ENCODE measurements at places on chromosomes 1 and 21.

DNA sequence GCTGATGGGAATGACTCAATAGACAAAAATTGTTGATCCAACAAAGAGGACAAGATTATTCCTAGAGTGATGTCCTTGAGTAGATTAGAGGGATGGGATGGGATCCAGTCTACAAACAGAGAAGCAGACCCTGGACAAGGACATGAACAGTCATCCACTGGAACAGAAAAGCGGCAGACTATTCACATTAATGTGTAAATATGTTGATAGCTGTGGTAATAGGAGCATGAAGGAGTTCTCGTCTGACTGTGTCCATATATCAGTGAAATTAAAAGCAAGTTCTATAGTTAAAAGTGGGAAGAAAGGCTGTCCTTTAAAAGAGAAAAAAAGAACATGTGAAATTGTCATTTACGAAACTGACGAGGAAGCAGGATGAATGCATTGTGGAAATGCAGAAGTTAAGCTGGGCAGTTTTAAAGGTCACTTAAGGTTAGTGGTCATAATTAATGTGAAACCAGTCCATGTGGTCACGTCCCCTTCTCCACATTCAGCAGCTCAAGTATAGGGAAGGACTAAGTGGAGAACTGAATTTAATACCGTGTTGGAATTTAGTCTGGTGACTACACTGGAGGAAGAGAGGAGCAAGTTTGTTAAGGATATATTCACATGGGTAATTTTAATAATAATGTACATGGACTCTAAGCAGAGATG lies 62.1 kb downstream of the PIK3R3 start:
- no peak for DNase-seq

DNA sequence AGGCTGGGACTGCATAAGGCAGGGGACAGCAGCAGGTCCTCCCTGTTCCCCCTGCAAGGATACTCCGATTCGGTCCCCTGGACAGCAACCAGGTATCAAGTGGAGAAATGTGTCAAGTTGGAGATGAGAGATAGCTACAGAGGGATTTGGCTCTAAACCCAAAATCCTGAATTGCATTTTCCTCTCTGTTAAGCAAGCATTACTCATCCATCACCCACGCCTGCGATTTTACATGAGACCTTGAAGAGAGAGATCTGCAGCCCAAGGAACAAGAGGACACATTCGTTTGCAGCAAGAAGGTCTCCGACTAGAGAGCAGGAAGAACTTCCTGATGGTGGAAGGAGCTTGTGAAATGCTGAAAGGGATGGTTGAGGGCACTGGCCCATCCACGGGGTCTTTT lies 21.9 kb downstream of the SYT2 start:
- DNase-seq = no peak

GRCh38 chr1:116949213-116949985 lies 39.7 kb downstream of the PTGFRN start:
- no peak for DNase-seq

GRCh38 chr1:174818951-174819350 lies 180.8 kb upstream of the CACYBP start:
- no peak for DNase-seq

DNA sequence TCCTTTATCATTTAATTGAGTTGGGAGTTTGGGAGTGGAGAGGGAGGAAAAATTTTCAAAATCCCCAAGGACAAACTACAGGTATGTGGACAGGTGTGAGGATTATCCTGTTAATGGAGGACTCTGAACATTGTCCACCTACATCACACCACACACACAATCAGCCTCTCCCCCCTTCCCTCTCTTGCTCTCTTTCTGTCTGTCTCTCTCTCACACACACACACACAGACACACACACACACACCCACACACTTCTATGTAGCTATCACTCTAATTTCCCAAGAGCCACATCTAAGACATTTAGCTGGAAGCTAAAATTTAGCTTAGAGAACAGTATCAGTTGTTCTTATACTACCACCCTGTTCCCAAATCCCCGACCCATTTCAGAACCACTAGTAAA lies 1.5 kb downstream of the S100A8 start:
- no peak for DNase-seq

DNA sequence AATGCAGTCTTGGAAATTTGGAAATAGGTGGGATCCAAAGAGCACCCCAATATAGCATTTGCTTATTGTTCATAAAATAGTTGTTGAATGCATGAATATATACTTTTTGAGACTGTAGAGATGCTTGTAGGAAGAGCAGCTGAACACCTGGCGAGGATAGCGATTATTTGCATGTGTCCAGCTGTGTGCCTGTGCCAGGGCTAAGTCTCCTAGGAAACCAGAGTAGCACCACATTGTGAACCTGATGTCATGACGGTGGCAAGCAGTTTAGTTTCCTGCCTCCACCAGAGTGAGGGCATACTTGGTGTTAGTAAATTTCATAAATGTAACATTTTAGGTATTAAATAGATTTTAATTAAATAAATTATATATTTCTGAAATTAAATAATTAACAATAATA lies 37.3 kb upstream of the IRF2BP2 start:
- DNase-seq = no peak

DNA sequence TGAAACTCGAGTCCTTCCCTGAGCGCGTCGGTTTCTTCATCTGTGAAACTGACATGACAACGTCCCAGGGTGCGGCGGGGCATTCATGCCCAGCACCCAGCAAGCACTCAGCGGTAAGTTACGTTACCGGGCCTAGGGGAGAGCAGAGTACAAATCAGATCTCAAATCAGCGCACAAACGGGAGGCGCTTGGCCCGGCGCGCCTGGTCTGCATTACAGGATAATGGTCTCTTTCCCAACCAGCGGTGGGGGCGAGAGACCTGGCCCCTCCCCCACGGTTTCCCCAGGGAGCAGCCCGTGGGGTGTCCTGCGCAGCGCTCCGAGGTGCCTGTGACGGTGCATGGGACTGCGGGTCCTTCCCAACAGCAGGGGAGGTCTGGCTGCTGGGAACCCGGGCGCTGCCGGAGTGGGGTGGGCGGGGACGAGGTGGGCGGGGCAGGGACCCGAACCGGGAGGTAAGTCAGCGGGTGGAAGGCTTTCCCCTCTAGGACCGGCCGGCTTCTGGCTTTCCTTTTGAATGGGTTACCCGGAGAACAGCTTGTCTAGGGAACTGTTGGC lies 1.0 kb downstream of the TMEM51 start:
- DNase-seq = no peak

Measured in central memory CD4-positive, alpha-beta T cell (primary cell).